ENCODE measurements at places on chromosomes 6 and 20.

DNA sequence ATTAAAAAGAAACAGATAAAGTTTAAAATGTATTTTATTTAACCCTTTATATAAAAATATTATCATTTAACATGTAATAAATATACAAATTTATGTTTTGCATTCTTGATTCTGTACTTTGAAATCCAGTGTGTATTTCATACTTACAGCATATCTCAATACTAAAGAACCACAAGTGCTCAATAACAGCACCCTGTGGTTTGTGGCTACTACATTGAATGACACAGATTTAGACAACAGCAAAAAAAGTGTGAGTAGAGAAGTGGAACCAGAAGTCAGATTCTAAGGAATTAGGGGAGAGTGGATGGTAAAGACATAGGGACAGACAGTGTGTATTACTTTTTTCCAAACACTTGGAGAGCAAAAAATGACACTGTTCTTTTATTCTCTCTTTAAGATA is 524.5 kb downstream of the BMP2 start:
- no peak for DNase-seq

- no peak for DNase-seq
Measured at GRCh38 chr20:2519115-2519809, 10.5 kb upstream of the ZNF343 start.

DNA sequence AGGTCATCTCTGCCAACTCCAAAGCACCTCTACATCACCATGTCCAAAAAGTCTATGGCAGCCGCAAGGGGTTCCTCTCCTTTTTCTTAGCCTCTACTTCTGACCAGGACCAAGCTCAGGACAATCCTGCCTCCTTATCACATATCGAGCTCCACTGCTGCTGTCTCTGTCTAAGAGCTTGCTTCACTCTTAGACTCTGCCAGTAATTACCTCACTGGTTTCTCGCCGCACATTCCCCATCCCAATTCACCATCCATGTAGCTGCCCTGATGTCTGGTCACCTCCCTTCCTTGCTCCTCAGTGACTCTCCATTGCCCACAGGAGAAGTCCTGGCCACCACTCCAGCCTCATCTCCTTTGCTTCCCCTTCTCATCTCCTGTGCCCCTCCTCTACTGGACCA is 24.1 kb upstream of the PI16 start:
- DNase-seq: no peak

DNA sequence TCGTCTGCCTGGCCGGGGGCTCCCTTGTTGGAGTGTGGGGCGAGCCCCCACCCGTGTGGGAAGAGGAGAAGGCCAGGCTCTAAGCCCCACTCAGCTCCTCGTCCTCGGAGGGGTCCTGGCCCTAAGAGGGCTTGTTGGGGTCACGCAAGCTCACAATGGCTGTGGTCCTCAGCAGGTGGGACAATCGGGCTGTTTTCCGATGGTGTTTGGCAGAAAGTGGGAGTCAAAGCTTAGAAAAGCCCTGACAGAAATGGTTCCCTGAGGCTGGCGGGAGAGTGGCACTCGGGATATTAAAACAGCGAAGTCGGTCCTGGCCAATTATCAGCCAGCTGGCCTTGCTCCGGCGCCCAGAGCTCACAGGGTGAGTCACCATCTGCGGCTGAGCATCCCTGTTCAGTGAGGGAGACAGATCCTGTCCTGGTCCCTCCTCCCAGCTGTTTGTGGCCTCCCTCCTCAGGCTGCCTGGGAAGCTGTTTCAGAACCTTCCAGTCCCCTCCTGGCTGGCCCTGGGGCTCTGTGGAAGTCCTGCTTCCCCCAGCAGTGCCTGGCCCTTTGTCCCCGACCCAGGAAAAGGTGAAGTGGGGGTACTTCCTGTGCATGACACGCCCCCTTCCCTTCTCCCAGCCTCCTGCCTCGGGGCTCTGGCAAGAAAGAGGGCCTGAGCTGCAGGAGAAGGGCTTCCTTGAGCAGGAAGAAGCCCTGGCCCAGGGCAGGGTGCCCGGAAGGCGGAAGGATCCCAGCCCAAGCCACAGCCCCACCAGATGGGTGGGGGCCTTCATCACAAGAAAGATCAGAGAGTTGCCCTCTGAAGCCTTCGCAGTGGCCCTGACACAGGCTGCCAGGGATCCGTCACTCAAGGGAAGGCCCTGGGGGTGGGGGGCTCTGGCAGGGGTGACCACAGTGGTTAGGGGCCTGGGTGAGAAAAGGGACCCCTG is 53.6 kb upstream of the BHLHE23 start:
- DNase-seq: no peak

GRCh38 chr6:97138581-97138980 is 144.4 kb downstream of the MMS22L start:
- no peak for DNase-seq

DNA sequence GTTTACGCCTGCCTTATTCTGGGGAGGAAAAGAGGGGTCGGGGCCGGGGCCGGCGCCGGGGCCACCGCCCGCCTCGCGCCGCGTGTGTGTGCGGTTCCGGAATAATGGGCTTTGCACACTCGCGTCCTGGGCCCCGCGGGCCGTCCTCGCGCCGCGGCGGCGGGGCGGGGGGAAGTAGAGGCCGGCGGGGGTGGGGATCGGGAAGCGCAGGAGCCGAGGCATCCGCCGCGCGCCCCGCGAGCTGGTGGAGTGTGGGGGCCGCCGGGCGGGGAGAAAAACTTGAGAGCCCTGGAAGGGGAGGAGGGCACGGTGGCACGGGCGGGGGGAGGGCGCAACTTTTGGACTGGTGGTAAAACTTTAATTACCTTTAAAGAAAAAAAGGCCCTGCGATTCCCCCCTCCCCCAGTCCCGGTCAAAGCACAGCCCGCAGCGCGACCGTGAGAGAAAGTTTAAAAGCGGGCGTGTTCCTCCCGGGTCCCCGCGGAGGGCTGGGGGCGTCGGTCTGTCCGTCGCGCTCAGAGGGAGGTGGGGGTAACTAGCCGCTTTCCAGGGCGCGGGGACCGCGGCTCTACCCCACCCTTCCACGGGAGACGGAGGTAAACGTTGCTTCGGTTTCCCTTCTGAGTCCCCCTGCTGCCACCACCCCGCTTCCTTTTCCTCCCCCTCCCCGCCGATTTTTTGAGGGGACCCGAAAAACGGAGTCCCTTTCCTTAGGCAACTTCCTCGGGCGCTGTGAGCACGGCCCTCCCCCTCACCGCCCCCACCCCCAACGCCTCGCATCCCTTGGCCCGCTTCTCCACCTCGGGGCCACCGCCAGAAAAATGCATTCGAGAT is 1.9 kb downstream of the L3MBTL3 start:
- DNase-seq: no peak

DNA sequence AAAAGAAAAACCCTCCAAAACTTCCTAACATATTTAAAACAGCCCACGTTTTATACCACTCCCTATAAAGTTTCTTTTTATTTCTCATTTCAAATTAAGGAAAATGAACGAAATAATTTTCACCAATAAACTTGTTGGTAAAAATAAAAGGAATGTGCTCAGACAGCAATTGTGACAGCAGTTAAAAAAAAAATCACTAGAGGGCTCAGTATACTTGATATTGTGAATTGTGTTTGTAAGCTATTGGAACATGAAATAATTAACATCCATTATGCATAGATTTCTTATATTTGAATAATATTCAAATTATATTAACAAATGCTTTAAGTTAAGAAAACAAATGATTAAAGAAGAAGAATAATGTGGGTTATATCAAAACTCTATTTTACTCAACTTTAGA is 105.5 kb downstream of the ASCC3 start:
- DNase-seq: no peak

- DNase-seq: no peak
Measured at GRCh38 chr20:13009682-13010406, 1.1 kb downstream of the SPTLC3 start.

DNA sequence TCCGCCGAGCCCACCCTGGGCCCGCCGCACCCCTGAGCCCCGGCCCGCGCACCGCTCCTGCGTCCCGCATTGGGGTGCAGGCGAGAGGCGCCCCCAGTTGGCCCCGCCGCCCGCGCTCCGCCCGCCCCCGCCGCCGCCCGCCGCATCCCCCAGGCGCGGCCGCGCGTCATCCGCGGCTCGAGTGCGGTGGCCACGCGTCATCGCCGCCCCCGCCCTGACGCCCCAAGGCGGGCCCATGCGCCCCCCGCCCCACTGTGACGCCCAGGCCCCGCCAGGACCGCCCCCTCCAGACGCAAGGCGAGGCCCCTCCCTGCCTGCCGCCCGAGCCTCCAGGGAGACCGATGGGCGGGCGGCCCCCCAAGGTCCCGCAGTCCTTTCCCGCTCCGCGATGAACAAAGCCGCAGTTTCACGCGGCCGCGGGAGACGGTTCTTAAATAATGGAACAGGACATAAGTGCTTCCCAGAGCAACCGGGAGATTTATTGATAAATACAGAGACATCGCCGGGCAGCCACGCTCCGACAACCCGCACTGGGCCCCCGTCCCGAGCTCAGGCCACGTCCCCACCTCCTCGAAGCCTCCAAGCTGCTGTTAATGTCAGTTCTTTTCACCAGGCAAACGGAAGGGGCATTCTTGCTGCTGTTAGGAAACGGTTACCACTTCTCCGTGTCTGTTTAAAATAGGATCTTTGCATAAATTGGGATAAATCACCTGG is at the start of gene ANKRD60:
TSS of gene ANKRD60 (minus strand) at position 170 of the 714 bp plus-strand sequence. CDS start at position 170, 0 bp downstream.
- no peak for DNase-seq

DNA sequence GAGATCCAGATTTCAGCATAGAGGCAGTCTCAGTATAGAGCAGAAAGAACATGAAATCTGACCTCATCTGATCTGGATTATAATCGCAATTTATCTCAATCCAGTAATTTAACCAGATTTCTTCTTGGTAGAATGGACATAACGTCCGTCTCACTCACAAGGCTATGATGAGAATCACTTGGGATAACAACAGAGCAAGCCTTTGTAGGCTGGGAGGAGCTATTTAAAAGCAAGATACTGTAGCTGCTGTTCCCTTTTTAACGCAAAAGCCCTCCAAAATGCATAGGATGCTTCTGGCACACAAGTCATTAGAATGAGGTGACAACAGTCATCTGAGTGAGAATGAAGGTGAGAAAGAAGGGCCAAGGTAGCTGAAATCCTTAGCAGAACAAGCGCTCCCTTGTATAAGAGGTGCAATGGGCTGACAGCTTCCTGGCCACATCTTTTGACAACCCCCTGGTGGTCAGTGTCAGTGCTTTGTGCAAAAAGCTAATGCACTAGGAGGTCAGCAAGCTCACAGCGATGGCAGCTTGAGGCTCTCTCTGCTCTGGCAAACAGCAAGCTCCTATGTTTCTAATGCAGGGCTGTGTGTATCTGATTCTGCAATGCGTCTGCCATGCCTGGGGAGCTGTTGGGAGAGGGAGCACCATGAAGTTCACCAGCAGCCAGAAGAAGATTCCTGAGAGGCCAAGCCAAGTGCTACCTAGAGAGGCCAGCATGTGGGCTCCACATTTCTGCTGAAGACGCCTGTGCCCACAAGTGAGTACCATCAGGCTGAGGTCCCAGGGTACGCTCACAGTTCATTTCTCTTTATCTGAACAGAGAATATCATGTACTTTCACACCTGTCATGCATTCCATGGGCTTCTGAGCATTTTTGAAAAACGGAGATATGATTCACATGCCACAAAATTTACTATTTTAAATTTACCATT is 16.2 kb downstream of the METTL24 start:
- DNase-seq: no peak

DNA sequence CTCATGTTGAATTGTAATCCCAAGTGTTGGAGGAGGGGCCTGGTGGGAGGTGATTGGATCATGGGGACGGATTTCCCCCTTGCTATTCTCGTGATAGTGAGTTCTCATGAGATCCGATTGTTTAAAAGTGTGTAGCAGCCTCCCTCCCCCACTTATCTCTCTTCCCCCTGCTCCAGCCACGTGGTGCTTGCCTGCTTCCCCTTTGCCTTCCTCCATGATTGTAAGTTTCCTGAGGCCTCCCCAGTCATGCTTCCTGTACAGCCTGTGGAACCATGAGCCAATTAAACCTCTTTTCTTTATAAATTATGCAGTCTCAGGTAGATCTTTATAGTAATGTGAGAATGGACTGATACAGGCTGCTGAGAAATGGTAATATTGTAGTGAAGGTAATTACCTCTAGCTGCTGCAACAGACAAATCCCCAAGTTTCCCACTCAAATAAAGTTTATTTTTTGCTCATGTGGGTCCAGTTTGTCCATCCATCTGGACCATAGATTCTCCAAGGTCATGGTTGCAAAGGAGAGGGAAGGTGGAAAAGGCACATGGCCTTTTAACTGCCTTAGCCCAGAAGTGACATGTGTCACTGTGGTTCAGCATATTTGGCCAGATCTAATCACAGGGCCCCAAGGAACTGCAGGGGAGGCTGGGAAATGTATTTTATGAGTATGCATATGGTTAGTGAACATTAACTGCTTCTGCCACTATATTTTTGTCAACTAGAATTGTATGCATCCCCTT is 89.2 kb downstream of the TRMT11 start:
- no peak for DNase-seq

DNA sequence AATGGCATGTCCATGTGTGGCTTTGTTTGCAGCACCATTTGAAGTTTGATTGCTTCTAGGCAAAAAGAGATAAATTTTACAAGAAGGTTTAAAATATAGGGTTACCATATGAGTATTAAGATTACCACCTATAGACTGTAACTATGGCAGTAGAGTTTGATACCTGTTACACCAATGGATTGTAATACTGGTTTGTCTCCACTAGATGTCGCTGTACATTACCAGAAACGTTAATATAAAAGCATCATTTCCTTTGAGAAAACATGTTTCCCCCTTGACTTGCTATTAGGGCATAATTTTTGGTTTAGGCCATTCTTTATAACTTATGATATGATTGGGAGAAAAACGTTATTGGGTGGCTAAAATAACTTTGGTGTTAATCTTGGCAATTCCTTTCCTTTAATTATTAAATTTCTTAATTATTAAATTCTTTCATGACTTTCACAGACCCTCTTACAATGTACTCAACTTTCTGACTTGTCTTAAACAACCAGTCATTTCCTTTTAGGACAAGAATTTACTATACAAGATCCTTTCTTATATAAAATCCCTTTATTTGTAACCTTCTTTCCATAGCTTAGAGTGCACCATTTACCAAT is 42.8 kb downstream of the HLA-DPB1 start:
- no peak for DNase-seq

- no peak for DNase-seq
Measured at GRCh38 chr6:16421462-16421960, 183.1 kb downstream of the GMPR start.

DNA sequence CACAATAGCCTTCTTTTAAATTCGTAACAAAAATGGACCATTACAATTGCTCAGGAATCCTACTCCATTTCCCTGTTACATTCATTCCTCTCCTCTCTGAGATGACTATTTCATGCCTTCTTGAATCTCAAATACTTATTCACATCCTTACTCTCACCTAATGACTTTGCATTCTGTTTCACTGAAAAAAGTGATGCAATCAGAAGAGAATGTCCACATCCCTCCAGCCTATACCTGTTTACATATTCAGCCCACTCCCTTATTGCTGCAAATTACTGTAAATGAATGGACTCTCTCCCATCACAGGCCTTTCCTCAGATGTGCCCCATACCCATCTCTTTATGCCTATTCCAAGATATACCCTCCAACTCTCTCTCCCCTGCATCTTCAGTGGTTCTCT is 8.6 kb downstream of the TAAR1 start:
- DNase-seq: no peak

- no peak for DNase-seq
Measured at GRCh38 chr20:25539742-25540672, 45.3 kb downstream of the NINL start.

- no peak for DNase-seq
Measured at GRCh38 chr20:13331536-13331935, 110.5 kb downstream of the ISM1 start.

- DNase-seq: no peak
Measured at GRCh38 chr6:105212587-105212986, 32.8 kb upstream of the POPDC3 start.
